H4 (cell line): ENCODE measurements at places on chromosomes 4 and X. TPM values are rescaled to one million over a fixed set of nuclear protein-coding genes. Genes with fewer than 3 reads are reported as not detected.

The SSX4 gene
- total RNA-seq, result not detected in 2 replicates

The NUP54 gene
- 56.3 and 68.6 TPM in 2 replicates for total RNA-seq

The SLC49A3 gene
- total RNA-seq, result not detected in 2 replicates

The CENPE gene
- 14.8 and 17.0 TPM in 2 replicates for total RNA-seq
